CD8-positive, alpha-beta T cell (primary cell): ENCODE measurements at places on chromosomes 4 and X.

- DNase-seq: peak; percentile 9
Measured at GRCh38 chrX:74422576-74423288, 1.4 kb downstream of the SLC16A2 start.

- DNase-seq: no peak
Measured at GRCh38 chr4:139144161-139144859, 32.7 kb downstream of the ELF2 start.

DNA sequence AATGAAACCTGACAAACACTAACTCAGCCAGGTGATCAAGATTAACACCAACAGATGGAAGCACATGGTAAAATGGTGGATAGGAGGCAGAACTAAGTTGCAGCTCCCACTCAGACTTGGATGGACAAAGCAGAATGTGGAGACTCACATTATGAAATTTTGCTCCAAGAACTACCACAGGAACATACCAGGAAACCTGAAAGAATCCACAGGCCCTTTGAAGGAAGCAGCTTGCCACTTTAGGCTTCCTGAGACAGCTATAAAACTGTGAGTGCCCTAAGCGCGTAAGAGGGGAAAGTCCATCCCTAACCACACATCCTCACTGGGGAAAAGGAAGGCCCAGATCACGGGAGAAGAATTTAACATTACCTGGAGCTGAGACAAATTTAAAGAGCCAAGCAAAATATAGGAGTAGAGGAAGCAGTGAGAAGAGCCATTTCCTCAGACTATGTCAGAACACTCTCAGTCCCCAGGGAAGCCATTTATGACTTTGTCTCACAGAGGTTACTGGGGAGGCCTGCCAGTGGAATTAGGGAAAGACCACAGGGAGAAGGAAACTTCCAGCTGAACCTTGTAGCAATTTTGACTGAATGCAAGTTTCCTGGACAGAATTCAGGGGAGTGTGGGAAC lies 224.5 kb downstream of the TEX13C start:
- no peak for DNase-seq

DNA sequence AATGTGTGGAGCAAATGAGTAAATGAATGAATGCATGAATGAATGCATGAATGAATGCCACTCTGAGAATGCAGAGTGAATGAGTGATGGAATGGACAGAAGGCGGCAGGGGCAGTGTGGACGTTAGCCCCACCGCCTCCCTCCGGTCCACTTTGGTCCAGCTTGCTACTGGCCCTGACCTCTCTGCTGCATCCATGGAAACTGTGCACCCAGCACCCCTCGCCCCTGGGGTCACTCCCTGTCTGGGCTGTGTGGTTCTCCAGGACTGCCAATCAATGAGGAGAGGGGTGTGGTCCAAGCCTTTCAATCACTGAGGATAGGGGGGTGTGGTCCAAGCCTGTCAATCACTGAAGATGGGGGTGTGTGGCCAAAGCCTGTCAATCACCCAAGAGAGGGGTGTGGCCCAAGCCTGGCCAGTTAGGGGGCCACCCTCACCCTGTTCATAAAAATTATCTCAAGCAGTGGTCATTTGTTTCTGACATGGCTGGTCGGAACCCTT lies 39.2 kb upstream of the ASMTL start:
- DNase-seq: no peak

GRCh38 chrX:43731086-43731485 lies 75.0 kb downstream of the MAOA start:
- no peak for DNase-seq

DNA sequence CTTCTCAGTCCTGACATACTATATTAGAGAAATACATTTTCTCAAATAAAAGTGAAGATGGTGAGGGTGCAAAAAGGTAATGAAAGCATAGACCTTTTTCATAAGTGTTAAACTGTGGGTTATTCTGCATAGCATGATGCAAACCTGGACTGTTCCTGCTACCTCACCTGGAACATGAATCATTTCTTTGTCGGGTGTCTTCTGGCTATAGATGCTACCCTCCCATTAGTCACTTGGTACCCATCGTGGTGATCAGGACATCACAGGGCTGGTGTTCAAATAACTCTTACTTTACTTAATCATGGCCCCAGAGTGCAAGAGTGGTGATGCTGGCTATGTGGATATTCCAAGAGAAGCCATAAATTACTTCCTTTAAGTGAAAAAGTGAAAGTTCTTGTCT lies 264.7 kb upstream of the AGA start:
- DNase-seq: no peak

- DNase-seq: no peak
Measured at GRCh38 chr4:102675141-102675540, 85.6 kb downstream of the MANBA start.

GRCh38 chrX:134803551-134804183 lies 145.4 kb upstream of the PLAC1 start:
- DNase-seq: peak; percentile 27

DNA sequence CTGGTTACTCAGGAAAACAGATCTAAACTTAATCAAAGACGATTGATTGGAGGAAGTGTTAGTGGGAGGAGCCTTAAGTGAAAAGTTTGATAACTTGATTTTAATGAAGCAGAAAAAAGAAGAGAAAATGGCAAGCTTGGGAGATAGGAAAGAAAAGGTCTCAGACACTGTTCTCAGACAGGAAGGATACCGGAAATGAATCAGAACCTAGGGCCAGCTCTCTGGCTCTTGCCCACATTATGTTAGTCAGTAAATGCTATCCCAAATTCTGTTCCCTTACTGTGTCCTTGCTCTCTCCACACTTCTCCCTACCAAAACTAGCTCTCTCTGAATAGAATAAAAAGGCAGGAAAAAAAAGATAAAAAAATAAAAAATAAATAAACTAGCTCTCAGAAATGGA lies 48.6 kb upstream of the TMEM164 start:
- no peak for DNase-seq

- no peak for DNase-seq
Measured at GRCh38 chr4:161573836-161574235, 590.0 kb downstream of the FSTL5 start.

GRCh38 chrX:41952102-41952501 lies 28.7 kb upstream of the CASK start:
- DNase-seq: no peak

DNA sequence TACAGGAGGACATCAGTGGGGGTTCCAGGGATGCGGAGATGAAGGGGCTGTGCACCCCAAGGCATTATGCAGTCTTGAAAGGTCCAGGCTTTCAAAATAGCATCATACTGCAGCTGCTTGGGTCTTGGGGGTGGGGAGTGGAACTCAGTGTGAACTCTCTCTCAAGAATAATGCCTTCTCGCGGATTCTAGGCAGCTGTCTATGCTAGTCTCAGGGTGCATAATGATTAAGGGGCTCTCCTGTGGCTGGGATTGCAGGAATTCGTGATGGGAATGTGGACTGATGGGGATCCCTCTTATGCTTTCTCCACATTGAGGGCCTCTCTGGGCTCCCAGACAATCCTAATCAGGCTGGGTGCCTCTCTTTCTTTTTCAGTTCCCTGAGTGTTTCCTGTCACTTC lies 172.2 kb upstream of the ARHGAP24 start:
- no peak for DNase-seq

DNA sequence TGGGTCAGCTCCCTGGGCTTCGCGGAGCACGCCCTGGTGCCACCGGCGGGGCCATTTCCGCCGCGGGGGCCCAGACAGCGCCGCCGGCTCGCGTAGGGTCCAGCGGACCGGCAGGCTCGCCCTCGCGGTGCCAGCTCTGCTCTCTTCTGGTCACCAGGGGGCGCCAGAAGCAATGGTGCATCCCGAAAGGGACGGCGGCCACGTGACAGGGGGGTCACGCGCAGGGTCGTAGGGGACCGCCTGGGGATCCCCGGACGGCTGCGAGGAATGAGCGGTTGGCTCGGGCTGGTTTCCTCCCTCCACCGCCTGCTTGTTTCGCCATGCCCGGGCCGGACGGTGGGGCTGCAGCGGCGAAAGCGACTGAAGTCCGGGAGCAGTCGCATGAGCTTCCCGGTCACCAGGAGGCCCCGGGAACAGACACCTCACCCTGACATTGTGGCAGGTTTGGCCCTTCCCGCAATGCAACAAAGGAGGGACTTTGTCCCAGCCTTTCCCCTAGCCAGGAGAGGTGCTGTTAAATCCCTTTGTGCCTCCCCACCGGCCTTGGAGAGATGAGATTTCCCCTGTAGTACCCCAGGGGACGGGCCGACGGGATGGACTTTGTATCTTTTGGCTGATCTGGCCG lies 15.8 kb downstream of the ZCCHC12 start:
- peak; percentile 64 for DNase-seq
